Posterior vena cava (tissue), 2 donors: ENCODE measurements at places on chromosomes 2 and 18. TPM values are rescaled to one million over a fixed set of nuclear protein-coding genes. Genes with fewer than 3 reads are reported as not detected.

MXD1 gene
- 20.7 TPM for total RNA-seq

DNA sequence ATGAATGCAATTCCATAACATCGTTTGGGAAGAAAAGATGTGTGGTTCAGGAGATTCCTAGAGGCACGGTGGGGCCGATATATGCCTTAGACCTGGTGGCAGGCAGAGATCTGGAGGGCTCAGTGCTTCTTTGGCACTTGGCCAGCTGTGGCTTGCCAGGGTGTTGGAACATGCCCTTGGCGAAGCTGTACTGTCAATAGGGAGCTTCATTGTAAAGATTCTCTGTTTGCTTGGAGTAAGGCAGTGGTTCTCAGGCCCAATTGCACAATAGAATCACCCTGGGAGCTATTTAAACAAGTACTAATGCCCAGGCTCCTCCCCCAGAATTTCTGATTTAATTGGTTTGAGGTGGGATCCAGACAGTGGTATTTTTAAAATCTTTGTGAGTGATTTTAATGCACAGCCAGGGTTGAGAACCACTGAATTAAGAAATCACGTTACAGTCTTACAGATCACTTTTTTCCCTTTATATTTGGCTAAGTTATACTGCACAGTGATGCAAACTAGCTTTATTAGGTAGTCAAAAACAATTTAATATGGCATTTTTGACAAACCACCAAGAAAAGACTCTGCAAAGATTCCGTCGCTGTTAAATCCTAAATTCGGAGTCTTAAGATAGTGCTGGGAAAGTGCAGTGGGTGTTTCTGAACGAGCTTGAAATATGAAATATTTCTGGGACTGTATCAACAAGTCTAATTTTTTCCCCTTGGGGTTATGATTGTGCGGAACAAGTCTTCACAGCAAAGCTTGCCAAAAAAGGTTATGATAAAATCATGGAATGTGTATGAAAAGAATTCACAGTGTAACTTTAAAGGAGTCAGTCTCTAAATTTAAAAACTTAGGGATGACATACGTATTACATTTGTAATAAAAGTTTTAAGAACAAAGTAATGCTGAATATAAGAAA, 78.0 kb downstream of the CRIM1 start:
- DNase-seq, result no peak

DNA sequence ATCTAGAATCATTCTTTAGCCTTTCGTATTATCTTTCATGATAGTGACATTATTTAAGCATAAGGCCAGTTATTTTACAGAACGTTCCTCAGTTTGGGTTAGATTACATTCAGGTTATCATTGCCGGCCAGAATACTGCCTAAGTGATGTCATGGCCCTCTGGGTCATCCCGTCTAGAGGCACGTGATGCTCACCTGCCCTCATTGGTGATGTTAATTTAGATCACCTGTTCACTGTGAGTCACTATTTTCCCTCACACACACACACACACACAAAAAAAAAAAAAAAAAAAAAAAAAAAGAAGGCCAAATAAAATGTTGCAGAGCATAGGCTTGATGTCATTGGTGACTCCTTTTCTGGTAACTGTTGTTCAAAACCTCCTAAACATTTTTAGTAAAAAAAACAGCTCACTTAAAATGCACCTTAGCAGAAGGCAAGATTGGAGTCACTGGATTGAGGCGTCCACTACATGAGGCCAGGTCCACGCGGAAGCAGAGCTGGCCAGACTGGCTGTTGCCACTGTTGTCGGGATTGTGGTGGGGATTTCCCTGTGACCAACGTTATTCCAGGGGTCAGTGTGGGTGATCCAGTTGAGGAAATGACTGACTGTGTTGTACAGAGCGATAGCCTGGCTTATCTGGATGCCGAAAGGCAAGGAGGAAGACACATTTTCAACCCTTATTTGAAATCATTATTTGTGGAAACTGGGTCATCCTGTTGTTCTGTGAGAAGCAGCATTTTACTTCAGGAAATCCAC, 52.1 kb upstream of the CNGA3 start:
- DNase-seq, result no peak

DNA sequence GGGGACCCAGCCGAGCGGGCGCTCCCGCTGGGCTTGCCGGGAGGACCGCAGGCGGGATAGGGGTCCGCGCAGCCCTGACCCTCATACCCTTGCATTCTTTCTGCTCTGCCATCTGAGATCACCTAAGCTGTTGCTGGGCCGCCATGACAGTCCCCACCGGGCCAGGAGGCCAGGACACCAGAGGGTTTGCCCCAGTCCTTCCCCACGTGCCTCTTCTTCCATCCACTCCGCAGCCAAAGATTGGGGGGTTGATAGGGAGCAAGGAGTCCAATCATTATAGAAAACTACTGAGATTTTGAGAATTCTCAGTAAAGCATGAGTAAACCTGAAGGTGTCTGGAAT, 453 bp upstream of the GRB14 start:
- DNase-seq, result no peak

DNA sequence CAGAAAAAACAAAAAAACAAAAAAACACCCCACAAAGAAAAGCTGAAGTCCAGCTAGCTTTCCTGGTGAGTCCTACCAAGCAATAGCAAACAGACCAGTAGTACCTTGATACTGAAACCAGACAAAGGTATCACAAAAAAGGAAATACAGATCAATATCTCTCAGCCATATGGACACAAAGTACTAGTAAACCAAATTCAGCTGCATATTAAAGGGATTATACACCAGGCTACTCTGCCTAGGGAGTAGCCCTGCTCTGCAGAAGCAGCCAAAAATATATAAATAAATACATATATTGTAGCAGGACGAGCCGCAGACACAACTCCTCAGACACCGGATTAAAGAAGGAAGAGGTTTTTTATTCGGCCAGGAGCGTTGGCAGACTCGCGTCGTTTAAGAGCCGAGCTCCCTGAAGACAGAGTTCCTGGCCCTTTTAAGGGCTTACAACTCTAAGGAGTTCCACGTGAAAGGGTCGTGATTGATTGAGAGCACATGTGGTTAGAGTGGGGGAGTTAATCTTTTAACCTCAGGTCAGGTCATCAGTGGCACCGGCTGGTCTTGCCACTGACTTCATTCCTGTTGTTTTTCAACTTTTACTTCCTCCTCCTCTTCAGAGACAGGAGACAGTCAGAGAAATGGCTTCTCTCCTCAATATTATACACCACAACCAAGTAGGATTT, 38.4 kb upstream of the DTNB start:
- no peak for DNase-seq
